ENCODE measurements at places on chromosomes 3 and 15.

- no peak for DNase-seq
These were observed 18.7 kb upstream of the PDE8A start for GRCh38 chr15:84962955-84963354.

DNA sequence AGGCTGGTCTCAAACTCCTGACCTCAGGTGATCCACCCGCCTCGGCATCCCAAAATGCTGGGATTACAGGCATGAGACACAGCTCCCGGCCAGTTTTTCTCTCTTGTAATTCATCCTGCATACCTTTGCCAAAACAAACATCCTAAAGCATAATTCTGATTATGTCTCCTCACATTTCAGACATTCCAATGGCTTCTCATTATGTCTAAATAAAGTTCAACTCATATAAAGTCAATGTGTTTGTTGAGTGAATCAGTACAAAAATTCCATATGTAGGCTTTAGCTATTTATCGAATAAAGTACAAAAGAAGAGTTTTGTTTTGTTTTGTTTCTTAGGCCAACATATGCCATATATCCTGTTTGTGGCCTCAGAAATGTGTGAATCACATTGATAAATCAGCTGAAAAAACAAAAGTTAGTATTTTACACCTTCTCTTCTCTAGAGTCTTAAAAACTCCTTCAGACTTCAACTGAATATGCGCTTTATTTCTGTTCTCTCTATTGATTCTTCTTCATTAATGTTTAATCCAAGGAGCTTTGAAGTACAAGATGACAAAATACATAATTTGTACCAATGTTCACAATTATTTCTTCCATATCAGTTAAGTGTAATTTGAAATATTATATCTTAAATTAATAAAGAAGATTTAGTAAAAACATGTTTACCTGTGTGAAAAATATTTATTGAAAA is 165.8 kb downstream of the MECOM start:
- DNase-seq = no peak

DNA sequence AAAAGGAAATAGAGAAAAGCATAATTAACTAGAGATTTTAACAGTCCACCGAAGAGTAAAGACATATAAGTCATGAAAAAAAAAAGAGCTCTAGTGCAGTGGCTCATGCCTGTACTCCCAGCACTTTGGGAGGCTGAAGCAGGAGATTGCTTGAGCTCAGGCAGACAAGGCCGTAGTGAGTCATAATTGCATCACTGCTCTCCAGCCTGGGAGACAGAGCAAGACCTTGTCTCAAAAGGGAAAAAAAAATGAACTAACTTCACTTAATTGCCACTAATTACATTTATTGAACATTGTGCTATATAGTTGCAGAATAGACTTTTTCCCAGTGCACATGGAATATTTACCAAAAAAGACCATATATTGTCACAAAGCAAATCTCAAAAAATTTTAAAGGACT is 221.8 kb downstream of the CBLB start:
- DNase-seq = no peak

GRCh38 chr15:100737214-100737613 is 134.8 kb downstream of the ASB7 start:
- no peak for DNase-seq

DNA sequence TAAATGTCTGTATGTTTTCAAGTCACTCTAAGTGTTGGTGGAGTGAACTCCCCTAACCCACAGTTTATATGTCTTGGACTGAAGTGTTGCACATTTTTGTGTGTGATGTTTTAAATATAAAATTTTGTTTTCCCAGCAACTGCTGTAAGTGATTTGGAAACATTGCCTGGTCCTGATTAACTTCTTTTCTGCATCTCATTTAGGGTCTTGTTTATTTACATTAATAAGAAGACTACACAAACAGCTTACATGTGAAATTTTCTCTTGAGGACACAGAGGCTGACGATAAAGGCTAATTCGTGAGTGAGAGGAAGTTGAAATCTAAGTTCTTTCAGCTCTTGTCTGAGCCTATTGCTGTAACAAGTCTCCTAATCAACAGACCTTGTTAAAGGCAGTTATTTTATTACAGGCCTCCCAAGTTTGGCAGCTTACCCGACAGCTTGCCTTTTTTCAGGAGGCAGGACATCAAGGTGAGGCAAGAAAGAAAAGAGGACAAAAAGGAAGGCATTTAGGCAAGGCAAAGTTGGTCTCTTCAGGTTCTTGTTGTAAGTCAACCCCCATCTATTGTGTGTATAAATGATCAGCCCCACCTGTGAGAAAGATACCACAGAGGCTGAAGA is 177.7 kb upstream of the NR2E3 start:
- no peak for DNase-seq

All from anterior cingulate cortex (tissue), 58 donors.